ENCODE measurements at places on chromosomes 3 and 15. TPM values are rescaled to one million over a fixed set of nuclear protein-coding genes. Genes with fewer than 3 reads are reported as not detected.
A peak's percentile ranks its signal among the peaks of the same experiment; 100 is the strongest.

The PLSCR5 gene
- not detected for total RNA-seq

- no peak for DNase-seq
Measured at GRCh38 chr3:6962801-6963200, 101.9 kb downstream of the GRM7 start.

The HYKK gene
- 7.6 TPM for total RNA-seq

- no peak for DNase-seq
Measured at GRCh38 chr3:12232785-12233300, 56.0 kb upstream of the PPARG start.

DNA sequence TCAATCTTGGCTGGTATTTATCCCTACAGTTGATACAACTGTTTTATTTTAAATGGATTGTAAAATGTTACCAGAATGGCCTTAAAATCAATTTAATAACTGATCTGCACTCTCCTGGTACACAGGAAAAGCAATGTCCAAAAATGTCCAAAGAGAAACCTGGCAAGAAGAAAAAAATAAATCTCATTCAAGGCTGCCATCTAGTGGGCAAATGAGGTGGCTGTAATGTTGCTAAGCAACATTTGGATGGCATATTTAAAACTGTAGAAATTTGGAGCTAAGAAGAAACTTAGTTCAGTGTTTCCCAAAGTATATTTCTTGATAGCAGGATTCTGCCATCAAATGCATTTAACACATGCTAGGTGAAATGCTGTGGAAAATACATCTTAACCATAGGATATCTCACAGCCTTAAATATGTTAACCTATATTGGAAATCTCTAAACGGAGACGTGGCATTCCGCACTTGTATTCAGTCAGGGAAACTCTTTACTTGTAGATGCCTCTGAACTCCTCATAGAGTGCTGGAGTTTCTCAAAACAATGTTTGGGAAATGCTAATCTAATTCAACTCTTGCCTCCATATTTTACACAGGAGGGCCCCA lies 216.8 kb downstream of the ERC2 start:
- peak; percentile 82 for DNase-seq

DNA sequence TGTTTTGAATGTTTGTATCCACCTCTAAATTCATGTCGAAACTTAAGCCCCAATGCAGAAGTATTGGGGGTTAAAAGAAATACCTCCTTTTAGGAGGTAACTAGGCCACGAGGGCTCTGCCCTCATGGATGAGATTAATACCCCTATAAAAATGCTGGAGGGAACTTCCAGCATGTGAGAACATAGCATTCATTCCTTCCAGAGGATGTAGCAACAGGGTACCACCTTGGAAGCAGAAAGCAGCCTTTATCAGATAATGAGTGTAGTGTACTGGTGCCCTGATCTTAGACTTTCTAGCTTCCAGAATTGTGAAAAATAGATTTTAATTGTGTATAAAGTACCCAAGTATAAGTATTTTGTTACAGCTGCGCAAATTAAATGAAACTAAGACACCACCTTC lies 353.4 kb upstream of the MANF start:
- DNase-seq, result no peak

- no peak for DNase-seq
Measured at GRCh38 chr3:196726788-196727675, 12.6 kb upstream of the PAK2 start.

- no peak for DNase-seq
Measured at GRCh38 chr3:12643724-12644123, 20.2 kb downstream of the RAF1 start.

The ISG20 gene
- total RNA-seq, result 104 TPM

GRCh38 chr3:105362021-105362665 lies 4.6 kb upstream of the ALCAM start:
- no peak for DNase-seq

DNA sequence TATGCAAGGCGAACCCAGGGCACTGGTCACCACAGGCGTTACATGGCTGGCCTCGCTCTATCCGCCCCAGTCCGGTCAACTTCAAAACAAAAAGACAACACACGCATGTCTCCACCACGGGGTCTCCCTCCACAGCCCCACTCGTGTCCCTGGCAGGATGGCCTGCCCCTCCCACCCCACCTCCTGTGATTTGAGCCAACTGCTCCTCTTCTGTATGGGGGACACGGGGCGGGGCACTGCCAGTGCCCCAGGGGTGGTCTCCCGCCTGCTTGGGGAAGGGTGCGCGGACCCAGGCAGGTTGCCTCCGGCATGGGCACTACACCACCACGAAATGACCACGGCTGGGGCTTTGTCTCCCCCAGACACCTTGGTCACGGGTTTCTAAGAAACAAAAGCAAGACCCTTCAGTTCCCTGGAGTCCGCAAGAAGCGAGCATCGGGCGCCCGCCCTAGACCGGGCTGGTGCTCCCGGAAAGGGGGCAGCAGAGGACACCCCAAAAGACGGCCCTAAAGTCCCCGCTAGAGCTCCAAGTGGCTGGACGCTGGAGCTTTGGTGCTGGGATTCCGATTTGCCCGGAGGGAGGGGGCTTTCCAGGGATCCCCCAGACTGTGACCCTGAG lies 219.3 kb upstream of the PRICKLE2 start:
- peak; percentile 54 for DNase-seq

DNA sequence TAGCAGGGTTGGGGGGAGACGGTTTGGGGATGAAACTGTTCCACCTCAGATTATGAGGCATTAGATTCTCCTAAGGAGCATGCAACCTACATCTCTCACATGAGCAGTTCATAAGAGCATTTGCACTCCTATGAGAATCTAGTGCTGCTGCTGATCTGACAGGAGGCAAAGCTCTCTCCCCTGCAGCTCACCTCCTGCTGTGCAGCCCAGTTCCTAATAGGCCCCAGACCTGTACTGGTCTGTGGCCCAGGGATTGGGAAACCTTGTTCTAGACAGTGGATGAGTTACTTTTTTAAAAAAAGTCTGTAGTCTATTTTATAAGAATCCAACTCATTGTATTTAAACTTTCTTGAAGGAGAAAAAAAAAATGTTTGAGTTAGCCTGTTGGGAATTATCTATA lies 100.0 kb downstream of the HHLA2 start:
- no peak for DNase-seq

GRCh38 chr3:111882799-111883198 lies 23.7 kb downstream of the PHLDB2 start:
- no peak for DNase-seq

- DNase-seq, result no peak
Measured at GRCh38 chr15:59294574-59295260, 78.0 kb downstream of the MYO1E start.

GRCh38 chr3:170220871-170221270 lies 1.4 kb upstream of the PRKCI start:
- DNase-seq, result no peak

DNA sequence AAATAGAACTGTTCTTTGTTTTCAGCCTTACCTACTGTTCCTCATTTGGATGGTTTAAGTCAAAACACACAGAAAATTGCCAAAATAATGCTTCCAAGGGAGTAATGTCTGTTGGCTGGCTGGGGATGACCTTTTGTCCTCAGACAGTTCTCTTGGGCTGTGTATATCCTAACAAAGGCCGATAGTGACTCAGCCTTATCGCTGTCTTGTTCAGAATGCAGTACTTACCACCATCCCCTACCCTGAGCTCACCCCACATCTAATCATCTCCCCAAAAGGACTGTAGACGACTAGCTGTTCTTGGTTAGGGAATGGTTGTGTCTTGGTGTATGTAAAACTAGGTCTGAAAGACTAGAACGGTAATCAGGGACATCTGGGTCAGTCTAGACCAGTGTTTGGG lies 35.0 kb downstream of the RAB11A start:
- no peak for DNase-seq

The EIF2A gene
- 690 TPM for total RNA-seq

The PIGB gene
- total RNA-seq, result 0.58 TPM

GRCh38 chr15:89768071-89768500 lies 8.0 kb upstream of the MESP2 start:
- peak; percentile 54 for DNase-seq

- DNase-seq, result peak; percentile 79
Measured at GRCh38 chr3:126474498-126475412, 936 bp downstream of the ZXDC start.

DNA sequence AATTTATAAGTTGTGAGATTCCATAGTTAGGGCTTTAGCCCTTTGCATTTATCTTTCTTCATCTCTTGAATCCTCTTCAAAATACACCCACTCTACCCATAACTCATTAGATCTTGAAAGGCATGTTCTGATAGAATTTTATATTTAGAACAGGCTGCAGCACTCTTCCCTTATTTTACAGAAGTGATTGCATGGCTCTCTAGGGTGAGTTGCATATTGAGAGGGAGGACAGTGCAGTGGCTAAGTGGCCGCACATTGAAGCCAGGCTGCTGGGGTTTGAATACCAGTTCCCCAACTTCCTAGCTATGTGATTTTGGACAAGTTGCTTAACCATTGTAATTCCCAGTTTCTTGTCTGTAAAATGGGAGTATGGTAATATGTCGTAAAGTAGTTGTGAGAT lies 2.5 kb downstream of the CD86 start:
- no peak for DNase-seq

- DNase-seq, result no peak
Measured at GRCh38 chr3:111588527-111588926, 6.6 kb downstream of the ZBED2 start.

The BUB1B gene
- total RNA-seq, result 4.1 TPM

The ZNF280D gene
- 81.1 TPM for total RNA-seq
